ENCODE measurements at places on chromosomes 16 and 17.
A peak's percentile ranks its signal among the peaks of the same experiment; 100 is the strongest.

- no peak for DNase-seq
These were observed 2.3 kb upstream of the UBALD2 start for GRCh38 chr17:76262732-76263344.

DNA sequence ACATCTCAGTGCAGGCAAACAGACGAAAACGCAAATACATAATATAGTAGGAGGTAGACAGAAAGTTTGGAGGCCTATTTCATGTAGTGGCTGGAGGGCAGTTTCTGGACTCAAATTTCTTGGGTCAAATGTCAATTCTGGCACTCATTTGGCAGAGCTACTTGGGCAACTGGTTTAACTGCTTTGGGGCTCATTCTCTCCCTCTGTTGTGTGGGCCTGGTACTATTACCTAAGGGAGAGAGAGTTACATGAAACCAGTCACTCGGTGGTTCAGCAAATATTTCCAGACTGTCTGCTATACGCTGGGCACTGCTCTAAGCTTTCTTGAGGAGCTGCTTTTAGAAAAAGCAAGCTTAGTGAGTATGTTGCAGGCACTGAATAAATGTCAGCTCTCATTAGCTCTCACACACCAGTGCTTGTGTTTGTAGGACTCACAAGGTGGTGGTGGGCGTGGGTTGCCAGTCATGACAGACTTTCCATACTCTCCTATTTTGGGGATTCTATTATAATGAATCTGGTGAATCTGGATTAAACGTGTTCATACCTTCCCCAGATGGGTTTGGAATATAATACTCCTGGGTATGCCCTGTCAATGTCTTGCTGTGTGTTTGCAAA is 1.8 kb upstream of the SHISA9 start:
- DNase-seq = peak; percentile 60

DNA sequence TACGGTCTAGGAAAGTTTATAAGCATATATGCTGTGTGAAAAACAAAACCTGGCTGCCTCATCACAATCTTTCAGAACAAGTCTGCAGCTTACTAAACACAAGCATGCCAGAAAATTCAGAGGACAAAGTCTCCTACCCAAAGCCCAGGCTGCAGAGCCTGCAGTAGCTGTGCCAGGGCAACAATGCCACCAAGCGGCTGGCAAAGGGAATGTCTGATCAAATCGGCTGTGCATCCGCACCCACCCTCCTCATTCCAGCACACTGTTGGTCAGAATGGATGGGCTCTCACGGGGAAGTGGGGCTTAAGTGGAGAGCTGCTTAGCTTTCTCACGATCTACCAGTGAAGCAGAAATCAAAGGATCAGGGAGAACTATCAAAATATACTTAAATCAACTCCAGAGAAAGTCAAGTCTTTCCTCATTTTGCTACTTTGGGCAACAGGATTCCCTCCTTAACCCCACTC is 73.5 kb downstream of the CYTH1 start:
- peak; percentile 76 for DNase-seq

GRCh38 chr17:41004397-41004796 is 4.5 kb downstream of the KRTAP3-1 start:
- DNase-seq = no peak

GRCh38 chr17:49370971-49371834 is 9.2 kb upstream of the ZNF652 start:
- peak; percentile 81 for DNase-seq

DNA sequence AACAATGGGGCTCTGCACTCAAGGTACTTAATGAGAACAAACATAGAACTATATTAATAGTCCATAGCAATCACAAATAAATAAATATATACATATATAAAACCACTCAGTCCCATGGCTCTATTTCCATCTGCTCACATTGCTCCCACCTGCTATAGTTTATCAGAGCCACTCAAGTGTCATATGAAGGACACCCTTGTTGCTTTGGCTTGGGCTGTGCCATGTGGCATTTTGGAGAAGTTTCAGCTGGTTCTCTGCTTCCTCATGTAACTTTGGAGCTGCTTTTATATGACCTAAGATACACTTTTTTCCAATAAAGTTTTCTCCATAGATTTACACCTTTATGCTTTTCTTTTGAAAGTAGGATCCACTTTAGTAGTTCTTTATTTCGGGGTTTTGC is 126.4 kb downstream of the KCNJ2 start:
- peak; percentile 34 for DNase-seq

DNA sequence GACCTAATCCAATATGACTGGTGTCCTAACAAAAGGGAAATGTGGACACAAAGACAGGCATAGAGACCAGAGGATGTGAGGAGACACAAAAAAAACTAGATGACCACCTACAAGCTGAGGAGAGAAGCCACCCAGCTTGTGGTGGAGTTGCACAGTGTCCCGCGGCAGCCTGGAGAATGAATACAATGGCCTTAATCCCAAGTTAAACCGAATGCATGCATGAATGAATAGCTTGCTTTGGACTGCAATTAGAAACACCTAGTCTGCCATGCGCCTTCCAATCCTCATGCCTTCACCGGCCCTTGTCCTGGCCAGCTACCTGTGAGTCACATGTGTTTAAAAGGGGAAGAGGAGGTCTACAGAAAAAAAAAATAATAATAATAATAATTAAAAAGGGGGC is 72.0 kb downstream of the CNGB1 start:
- DNase-seq = no peak

DNA sequence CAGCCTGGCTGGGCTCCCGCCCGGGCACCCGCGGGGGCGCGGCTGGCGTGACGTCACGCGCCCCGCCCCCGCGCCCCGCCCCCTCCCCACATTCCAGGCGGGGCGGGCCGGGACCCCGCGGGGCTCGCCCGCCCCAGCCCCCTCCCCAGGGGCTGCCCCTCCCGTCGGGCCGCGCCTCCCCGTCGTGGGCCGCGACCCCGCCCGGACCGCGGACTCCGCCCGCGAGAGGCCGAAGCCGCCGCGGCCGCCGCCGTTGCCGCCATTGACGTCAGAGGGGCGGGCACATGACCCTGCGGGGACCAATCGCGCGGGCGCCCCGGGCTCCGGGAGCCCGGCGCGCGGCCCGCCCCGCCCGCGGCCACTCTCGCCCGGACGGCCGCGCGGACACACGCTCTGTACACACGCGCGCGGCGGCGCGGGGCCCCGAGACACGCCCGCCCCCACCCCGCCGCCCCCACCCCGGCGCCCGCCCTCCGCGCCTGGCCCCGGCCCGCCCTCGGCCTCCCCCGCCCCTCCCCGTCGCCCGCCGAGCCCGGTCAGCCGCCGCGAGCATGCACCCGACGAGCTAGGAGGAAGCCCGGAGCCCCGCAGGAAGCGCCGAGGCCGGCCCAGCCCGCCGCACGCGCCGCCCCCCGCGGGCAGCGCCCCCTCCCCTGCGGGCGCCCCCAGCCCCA is at the start of gene CMIP:
TSS of gene CMIP (plus strand) at position 361 of the 674 bp plus-strand sequence.
- peak; percentile 51 for DNase-seq

DNA sequence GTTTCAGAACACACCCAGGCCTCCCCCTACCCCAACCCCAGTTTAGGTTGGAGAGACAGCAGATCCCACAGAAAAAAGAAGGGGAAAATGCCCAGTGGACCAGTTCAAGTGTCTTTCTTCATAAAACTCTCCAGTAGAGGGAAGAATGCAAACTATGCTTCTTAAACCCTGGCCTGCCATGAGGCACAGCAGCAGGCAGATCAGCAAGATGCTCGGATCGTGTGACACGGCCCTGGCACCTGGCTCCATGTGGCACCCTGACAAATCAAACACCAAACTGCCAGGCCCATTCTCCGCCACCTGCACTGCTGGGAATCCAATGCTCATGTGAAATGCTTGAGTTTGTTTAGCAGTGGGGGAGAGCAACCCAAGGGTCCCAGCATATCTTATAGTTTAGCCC is 166.8 kb downstream of the SOX9 start:
- DNase-seq = peak; percentile 91

GRCh38 chr16:88759245-88759975 is 25.6 kb downstream of the PIEZO1 start:
- DNase-seq = no peak
